Fibroblast of upper back skin (primary cell): ENCODE measurements at places on chromosomes 6 and 20.

- peak; percentile 37 for DNase-seq
Observed at GRCh38 chr20:3613821-3614440, 49.3 kb downstream of the GFRA4 start.

GRCh38 chr6:110353457-110354001 is 4.6 kb downstream of the METTL24 start:
- DNase-seq = no peak

DNA sequence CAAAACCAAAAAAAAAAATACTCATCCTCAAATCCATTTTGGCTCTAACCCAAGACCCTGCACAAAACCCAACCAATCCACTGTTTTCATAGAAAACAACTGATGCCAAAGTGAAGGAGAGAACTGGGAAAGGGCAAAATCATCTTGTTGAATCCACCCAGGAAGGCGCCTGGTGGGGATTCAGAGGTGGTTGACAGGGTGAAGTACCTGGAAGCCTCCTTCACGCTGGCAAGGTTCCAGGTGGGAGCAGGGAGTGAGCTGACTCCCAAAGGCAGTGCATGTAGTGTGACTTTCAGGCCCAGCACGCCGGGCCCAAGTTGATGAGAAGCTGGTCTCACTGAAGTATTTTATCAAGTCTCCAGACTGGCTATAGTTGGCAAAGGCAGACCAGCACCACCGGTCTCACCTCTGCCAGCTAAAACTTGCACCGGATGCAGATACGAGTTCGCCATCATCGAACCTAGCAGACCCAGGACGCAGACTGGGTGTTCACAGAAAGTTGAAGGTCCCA is 16.5 kb downstream of the PPP1R10 start:
- DNase-seq = no peak

GRCh38 chr6:69581581-69581980 is 215.2 kb downstream of the LMBRD1 start:
- DNase-seq = no peak

GRCh38 chr6:63964366-63964765 is 328.8 kb downstream of the PHF3 start:
- no peak for DNase-seq
